CD4-positive, alpha-beta memory T cell (primary cell): ENCODE measurements at places on chromosomes 3 and 15. TPM values are rescaled to one million over a fixed set of nuclear protein-coding genes. Genes with fewer than 3 reads are reported as not detected.

Gene IL17RC
- 5.9 TPM for polyA plus RNA-seq

Gene MYL3
- not detected for polyA plus RNA-seq

Gene CHST13
- not detected for polyA plus RNA-seq

Gene CACNA1D
- polyA plus RNA-seq = not detected

Gene RAB7A
- 269 TPM for polyA plus RNA-seq

Gene CHRFAM7A
- not detected for polyA plus RNA-seq

Gene GPR171
- 156 TPM for polyA plus RNA-seq

Gene TATDN2
- polyA plus RNA-seq = 8.4 TPM

Gene TERC
- not detected for polyA plus RNA-seq

Gene NLGN1
- not detected for polyA plus RNA-seq

Gene NAALADL2
- not detected for polyA plus RNA-seq

Gene GRK7
- polyA plus RNA-seq = not detected

Gene DLEC1
- 1.3 TPM for polyA plus RNA-seq

Gene FEZF2
- polyA plus RNA-seq = not detected

Gene GRM2
- not detected for polyA plus RNA-seq

Gene ATP10A
- 11.2 TPM for polyA plus RNA-seq

Gene MST1R
- 0.38 TPM for polyA plus RNA-seq

Gene UROC1
- polyA plus RNA-seq = not detected
